ENCODE measurements at places on chromosomes 2 and 18. TPM values are rescaled to one million over a fixed set of nuclear protein-coding genes. Genes with fewer than 3 reads are reported as not detected.

ALK gene
- not detected for total RNA-seq

EN1 gene
- total RNA-seq: not detected

PPM1B gene
- 156 TPM for total RNA-seq

SEPTIN10 gene
- total RNA-seq: 92.5 TPM

CCDC102B gene
- 1.2 TPM for total RNA-seq

ANKRD62 gene
- total RNA-seq: not detected

All from H9 (cell line).